Umbilical cord (tissue), 2 donors: ENCODE measurements at places on chromosomes 6 and 20.

- DNase-seq = no peak
Measured at GRCh38 chr6:41720262-41720620, 15.2 kb downstream of the TFEB start.

DNA sequence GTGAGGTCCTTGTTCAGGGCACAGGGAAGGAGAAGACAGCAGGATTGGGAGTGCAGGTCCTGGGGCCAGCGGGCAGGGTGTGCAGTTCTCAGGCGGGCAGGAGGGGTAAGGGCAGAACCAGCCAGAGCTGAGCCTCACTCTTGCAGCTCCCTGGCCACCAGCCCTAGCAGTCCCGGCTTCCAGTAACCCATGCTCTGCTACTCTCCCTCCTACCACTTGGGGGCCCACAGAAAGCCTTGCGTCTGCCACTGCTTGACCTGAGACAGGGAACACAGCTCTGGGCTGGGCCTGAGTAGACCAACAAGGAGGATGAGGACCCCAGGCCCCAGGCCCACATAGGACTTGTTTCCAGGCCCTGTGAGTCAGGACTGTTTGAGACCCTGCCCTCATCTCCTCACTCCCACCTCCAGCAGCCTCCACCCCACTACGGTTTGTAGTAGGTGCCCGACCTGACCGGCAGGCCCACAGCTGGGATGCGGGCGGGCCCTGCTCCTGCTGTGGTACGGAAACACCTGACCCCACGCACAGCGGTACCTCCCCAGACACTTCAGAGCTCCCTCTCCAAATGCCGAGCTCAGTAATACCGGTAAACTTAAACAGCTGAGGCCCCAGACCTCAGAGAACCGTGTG is 39.2 kb downstream of the KCNK5 start:
- no peak for DNase-seq

GRCh38 chr20:9912858-9913434 is 74.1 kb upstream of the PAK5 start:
- DNase-seq = peak; percentile 57

- DNase-seq = no peak
Measured at GRCh38 chr20:37450344-37450743, 70.7 kb upstream of the NNAT start.

- no peak for DNase-seq
Measured at GRCh38 chr20:1075616-1076015, 42.8 kb upstream of the PSMF1 start.
